Caki2 (cell line): ENCODE measurements at places on chromosomes 1 and 21. TPM values are rescaled to one million over a fixed set of nuclear protein-coding genes. Genes with fewer than 3 reads are reported as not detected.

- no peak for DNase-seq
These were observed 96.0 kb upstream of the PAXBP1 start for GRCh38 chr21:32867597-32867996.

TMEM125 gene
- total RNA-seq = not detected in 2 replicates

GRCh38 chr21:31218830-31219608 is 125.0 kb downstream of the TIAM1 start:
- peak; percentile 82 for DNase-seq

GRCh38 chr1:34885405-34886247 is 26.1 kb upstream of the SMIM12 start:
- no peak for DNase-seq

IFI6 gene
- 40.3 and 77.4 TPM in 2 replicates for total RNA-seq
